ENCODE measurements at places on chromosomes 13 and 19.
A peak's percentile ranks its signal among the peaks of the same experiment; 100 is the strongest.

GRCh38 chr19:10961073-10961860, 437 bp downstream of the SMARCA4 start:
- DNase-seq: peak; percentile 25

DNA sequence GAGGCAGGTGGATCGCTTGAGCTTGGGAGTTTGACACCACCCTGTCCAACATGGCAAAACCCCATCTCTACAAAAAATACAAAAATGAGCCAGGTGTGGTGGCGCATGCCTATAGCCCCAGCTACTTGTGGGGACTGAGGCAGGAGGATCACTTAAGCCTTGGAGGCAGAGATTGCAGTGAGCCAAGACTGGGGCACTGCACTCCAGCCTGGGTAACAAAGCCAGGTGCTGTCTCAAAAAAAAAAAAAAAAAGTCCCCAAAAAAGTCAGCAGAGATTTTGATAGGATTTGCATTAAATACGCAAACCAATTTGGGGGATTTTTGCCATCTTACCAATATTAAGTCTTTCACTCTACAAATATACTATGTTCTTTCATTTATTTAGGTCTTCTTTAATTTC, 21.7 kb upstream of the RPL21 start:
- no peak for DNase-seq

DNA sequence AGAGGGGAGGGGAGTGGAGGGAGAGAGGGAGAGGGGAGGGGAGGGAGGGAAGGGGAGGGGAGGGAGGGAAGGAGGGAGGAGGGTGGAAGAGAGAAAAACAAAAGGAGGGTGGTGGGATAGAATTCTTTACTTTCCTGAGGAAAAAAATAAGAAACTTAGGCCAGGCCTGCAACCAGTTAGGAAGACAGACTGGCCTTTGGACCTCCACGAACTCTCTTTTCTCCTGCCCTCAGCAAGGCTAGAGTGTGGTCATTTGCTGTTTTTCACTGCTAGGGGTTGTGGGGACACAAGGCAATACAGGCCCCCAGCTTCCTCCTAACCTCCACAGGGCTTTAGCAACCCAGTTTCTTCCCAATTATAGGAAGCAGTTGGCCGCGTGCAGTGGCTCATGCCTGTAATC, 4.2 kb downstream of the CCDC8 start:
- no peak for DNase-seq

DNA sequence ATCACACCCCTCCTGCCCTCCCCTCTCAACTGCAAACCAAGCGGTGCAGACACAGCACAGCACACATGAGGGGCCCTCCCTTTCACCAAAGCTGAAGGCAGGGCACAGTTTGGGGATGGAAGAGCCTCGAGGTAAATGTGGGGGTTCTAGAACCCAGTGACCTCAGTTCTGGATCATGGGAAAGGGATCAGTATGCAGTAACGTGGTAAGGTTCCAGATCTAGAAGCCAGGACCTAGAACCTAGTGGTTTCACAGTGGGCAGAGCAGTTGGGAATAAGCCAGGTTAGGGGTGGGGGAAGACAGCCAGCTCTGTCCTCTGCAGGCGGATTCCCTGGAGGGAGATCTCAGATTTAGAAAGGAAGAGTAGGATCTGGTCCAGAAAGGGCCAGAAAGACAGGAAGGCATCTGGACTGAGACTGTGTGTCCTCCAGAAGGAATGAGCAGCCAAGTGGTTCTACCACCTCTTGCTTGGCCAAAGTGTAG, 3.1 kb downstream of the FTL start:
- DNase-seq: no peak

GRCh38 chr19:10228393-10228792, 2.7 kb downstream of the S1PR2 start:
- no peak for DNase-seq

DNA sequence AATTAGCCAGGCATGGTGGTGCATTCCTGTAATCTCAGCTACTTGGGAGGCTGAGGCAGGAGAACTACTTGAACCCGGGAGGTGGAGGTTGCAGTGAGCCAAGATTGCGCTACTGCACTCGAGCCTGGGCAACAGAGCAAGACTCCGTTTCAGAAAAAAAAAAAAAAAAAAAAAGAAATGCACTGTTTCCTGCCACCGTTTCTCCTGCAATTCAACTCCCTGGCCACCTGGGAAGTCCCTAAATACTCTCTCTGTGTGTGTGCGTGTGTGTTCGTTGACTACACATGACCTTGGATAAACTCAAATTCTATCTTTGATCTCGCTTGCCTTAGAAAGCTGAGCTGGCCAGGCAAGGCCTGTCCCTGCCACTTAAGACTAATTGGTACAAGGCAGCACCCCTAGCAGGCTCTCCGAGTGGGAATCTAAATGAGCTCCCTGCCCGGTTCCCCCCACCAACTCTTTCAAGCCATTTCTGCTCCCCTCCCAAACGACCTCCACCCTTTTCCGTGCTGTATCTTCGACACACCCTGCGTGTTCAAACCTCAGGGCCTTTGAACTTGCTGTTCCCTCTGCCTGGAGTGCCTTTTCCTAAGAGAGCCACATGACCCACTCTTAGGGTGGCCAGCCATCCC, 5.2 kb upstream of the BCAT2 start:
- no peak for DNase-seq

DNA sequence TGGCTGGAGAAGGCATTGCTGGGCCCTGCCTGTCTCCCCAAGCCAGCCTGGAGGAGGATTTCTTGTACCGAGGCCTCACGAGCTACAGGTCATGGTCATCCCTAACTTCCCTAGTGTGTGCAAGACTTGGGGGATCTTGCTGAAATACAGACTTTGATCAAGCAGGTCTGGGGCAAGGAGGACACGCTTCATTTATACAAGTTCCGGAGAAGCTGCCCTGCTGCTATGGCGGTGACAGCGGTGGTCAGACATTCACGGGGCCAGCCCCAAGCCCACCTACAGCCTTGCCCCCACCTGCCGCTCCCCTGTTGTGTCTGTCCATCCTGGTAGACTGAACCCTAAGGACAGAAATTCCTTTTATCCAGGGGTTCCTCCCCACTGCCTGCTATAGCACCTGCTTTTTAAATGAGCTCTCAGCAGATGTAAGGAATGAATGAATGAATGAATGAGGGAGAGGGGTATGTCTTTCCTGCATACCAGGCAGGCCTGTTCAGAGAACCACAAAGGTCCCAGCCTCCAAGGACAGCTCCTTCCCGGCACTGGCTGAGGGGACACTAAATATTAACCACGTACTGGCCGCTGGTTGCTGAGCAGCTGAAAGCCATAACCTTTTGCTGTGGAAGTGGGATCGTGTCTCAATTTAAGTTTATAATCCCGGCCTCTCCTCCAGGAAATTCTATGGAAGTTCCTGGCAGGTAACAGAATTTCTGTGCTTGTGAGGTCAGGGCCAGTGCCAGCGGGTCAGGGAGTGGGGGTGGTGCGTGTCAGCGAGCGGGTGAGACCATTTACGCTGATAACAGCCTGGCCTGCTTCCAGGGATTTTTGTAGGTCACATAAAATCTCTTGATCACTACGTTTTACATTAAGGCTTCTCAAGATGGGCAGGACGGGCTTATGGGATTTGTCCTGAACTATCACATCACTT, 27.1 kb downstream of the TSSK6 start:
- DNase-seq: no peak

Measured in activated CD8-positive, alpha-beta memory T cell treated with anti-CD3 and anti-CD28 coated beads for 48 hours (primary cell).